ENCODE measurements at places on chromosomes 2 and 18. TPM values are rescaled to one million over a fixed set of nuclear protein-coding genes. Genes with fewer than 3 reads are reported as not detected.

- DNase-seq = no peak
Measured at GRCh38 chr2:55165626-55166025, 66.5 kb downstream of the CLHC1 start.

RNF125 gene
- total RNA-seq = 12.0 TPM

ATP8B1 gene
- total RNA-seq = not detected

ANO7 gene
- 0.27 TPM for total RNA-seq

DNA sequence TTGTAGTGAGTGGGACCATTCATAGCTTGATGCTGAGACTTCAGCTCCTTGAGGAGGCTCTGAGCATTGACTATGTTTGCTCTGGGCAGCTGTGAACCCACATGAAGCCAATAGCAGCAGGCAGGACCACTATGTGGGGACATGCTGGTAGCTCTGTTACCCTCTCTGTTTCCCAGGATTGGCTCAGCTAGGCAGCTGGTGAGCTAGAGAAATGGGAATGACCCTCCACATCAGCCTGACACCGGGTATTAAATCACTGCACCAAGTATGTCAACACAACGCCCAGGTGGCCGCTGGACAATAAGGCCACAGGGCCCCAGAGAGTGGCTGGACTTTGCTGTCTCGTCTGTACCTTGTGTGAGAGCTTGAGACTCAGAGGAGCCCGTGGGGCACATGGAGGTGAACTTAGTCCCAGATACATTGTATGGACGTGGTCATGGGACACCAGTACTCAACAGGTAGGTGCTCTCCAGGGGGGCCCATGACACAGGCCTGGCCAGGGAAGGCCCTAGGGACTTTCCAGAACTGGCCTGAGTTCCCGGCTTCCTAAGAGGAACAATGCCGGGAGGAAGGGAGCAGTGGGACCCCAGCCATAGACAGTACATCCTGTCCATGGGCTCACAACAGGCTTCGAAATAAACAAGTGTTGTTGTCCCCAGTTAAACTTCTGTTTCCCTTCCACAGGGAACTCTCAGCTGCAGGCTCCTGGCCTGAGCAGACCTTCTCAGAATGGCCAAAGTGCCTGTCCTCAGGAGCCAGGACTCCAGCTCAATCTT, 35.2 kb downstream of the HS1BP3 start:
- DNase-seq = no peak

GRCh38 chr18:58175786-58176176, 131.8 kb downstream of the NEDD4L start:
- no peak for DNase-seq

RBM44 gene
- total RNA-seq = 2.4 TPM

HMSD gene
- total RNA-seq = 38.0 TPM

DNA sequence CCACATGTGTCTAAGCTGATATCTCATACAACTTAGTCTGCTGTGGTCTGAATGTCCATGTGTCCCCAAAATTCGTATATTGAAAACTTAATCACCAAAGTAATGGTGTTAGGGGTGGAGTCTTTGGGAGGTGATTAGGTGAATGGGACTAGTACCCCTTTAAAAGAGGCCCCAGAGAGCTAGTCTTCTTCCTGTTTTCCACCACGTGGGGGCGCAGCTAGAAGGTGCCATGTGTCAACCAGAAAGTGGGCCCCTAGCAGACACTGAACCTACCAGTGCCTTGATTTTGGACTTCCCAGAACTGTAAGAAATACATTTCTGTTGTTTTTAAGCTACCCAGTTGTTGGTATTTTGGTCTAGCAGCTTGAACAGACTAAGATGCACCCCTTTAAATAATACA, 86.6 kb downstream of the ASB1 start:
- DNase-seq = peak; percentile 54

GRCh38 chr2:157895531-157895930, 19.4 kb upstream of the ACVR1 start:
- DNase-seq = no peak

GPR39 gene
- total RNA-seq = not detected

- DNase-seq = no peak
Measured at GRCh38 chr2:240135706-240136012, 446 bp downstream of the COPS9 start.

GRCh38 chr2:86280191-86280667, 57.2 kb downstream of the REEP1 start:
- DNase-seq = no peak

GRCh38 chr2:2698182-2699120, 367.4 kb upstream of the MYT1L start:
- peak; percentile 7 for DNase-seq

DNA sequence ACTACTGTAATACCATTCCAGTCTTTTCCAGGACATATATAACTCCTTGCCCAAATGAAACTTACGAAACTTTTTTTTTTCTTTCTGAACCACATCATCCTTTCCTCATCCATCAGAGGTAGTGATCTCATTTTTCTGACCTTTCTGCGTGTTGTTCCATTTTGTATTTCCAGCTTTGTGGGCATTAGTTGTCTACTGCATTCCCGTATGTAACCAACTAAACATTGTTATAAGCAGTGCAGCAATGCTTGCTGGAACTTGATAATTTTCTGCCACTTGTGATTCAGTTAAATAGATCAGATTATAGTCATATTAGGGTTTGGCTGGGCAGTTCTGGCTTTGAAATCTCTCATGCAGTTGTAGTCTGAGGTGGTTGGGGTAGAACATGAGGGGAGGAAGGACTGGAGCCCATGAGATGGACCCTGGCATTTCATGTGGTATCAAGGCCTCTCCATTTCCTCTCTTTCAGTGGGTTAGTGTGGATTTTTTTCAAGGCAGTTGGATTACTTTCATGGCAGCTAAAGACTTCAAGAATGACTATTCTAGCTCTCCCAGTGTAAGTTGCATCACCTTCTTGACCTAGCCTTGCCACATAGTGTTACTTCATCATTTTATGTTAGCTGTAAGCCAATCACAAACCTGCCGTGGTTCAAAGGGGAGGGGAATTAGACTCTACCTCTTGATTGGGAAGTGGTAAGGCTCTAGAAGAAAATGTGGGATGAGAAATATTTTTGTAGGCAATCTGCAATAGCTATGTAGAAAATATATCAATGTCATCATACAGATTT, 80.5 kb downstream of the EHBP1 start:
- DNase-seq = no peak

RGPD5 gene
- 22.5 TPM for total RNA-seq

TRAK2 gene
- 11.2 TPM for total RNA-seq

- peak; percentile 17 for DNase-seq
Measured at GRCh38 chr18:5073026-5073944, 123.8 kb downstream of the AKAIN1 start.

DNA sequence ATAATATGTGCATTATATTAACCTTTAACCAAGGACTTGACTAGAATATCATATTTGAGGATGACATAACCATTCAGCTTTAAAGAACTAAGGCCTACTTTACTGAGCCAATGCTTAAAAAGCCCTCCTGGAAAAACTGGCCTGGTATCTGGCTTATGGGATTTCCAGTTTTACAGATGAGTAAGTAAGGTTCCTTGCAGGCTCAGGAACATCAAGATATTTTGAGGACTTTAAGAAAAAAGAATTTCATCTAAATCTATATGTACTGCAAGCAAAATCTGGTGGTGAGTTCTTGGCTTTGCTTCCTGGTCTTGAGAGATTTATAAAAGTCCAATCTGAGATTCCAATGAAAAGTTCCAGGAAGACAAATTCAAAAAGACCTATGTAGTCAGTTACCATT, 417.0 kb upstream of the NRXN1 start:
- DNase-seq = no peak

DNA sequence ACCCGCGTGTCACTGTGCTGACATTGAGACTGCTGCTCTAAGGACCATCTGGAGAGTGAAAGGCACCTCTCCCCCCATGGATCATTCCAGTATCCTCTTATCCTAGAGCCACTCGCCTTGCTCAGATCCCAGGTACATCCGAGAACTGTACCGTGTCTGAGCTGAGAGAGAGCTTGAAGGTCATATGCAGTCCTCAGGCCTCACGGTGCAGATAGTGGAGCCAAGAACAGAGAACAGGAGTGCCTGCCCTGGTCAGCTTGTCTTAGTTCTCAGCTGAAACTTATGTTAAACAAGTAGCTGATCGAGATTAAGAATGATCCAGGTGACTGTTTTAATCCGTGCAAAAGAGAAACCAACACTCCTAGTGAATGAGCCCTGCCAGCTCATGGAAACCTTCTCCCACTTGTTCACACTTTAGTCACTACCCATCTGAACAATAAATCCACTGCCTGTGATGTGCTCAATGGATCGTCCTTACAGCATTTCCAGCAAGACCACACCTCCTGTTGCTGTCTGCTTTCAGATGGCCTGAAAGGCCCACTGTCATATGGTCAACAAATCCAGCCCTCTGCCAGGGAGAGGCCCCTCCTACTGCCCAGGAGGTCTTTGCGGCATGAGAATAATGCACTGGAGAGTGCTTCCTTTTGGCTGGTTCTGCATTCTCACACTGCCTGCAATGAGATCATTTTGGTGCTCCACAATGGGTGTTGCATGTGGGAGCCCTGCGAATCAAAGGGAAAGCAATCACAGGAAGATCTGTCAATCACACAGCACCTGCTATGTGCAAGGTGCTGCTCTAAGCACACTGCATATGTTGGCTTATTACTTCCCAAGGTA, 43.7 kb upstream of the APCDD1 start:
- DNase-seq = no peak

DNA sequence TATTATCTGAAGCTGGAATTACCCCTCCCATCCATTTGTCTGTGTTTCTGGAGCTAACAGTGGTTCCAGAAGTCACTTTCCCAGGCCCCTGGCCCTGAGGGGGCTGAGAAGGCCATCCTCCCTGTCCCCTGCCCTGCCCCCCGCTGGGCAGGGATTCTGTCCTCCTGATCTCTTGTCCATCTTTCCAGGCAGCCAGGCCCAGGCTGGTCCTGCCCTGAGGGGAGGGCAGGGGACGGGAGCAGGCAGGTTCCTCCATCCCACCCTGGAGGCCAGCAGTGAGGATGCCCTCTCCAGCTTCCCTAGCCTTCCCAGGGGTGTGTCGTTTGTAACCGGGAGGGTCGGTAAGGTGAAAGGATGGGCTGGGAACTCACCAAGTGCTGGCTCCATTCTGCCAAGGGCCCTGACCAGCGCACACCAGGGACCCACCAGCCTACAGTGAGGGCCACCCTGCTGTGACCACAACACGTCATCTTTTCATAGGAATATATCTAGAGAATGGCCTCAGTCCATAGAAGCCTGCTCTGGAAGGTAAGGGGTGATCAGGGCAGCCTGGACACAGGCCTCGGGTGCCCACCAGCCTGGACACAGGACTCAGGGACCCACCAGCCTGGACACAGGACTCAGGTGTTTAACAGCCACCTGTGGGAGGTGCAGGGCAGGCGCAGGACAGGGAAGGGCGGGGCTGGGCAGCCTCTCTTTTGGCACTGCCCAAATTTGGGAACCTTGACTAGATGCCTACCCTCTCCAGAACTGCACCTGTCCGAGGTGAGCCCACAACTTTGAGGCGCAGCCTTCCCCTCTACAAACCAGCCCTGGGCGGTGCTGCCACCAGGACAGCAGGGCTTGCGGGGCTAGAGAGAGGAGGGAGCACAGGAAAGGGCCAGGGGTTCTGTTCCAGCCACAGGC, 35.8 kb upstream of the GPC1 start:
- DNase-seq = peak; percentile 1

DNA sequence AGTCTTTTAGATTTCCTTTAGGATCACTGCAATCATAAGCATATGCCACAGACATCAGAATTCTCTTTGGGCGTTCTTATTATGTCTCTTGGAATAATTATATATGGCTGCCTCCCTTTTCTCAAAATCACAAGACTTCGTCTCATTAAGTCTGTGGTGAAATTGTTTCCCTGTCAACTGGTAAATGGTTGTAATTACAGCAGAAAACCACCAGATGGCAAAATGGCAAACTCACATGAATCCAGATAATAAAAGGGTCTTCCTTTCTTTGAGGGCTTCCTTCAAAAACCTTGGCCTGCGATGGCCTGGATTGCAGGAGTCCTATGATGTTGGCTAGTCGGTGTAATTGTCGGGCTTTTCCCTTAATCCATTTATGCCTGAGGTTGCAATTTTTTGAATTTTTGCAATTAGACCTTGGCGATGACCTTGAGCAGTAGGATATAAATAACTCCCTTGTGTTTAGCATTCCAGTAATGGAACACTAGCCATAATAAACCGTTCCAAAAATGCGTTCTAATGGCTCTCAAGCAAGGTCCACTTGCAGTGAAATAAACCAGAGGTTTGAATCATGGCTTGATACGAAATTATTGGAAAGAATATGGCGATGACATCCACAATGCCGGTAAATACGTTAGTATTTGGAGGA, 656.4 kb downstream of the MBD2 start:
- DNase-seq = no peak

KIDINS220 gene
- total RNA-seq = 25.6 TPM

DNA sequence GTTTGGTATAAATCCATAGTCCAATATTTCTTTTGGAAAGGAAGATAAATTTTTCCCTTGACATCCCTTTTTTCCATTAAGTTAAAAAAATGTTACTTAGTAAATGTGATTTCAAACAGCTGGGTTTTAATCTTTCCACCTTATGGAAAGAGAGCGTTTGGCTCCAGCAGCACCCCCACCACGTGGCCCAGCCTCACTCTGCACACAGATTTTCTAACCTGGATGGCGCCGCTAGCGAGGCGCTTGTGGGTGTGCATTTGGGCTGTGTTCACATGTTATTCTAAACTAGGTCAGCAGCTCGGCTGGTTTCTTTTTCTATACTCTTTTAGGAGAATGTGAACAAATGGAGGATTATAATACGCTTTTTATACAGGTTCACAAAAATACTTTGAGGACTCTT, 218.0 kb downstream of the LDLRAD4 start:
- no peak for DNase-seq

GRCh38 chr2:234204480-234204879, 154.0 kb downstream of the SPP2 start:
- no peak for DNase-seq

All from activated naive CD4-positive, alpha-beta T cell treated with anti-CD3 and anti-CD28 coated beads, Interleukin-2, amount 50 U/mL, for 72 hours (primary cell).